NCI-H1436 treated with DMSO at 0.1 percent for 48 hours (cell line): ENCODE measurements at places on chromosomes 4 and X.

DNA sequence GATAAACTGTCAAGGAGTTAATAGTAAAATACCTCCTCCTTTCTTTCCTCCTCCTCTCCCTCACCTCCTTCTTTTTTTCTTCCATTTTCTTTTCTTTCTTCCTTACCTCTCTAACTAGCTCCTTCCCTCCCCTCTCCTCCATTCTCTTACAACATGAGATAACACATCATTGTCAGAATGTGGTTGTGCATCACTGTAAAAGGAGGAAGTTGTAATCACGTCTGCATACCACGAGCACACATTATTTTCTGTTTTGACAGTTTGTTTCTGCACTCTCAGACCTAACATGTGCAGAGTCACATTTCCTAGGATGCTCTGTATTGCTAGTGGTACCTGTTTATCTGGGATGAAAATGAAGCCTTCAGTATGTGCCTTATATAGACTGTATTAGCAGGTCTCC, 9.1 kb downstream of the SLIT2 start:
- no peak for DNase-seq

DNA sequence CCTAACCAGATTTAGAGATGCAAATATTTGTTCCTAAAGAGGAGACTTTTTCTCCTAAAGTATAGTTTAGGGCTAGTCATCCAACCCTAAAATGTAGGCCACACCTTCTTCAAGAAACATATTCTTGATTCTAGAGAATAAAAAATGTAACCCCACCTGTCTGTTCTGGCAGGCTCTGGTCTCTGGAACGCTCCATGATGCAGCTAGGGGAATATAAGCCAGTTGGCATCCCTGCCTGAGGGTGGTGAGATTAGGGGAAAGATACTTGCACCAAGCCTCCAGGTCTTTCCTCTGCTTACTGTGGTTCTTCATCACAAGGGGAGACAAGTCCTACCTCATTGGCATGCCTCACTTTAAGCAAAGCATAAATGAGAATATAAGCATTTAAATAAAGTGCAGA, 21.2 kb upstream of the TBC1D9 start:
- no peak for DNase-seq

DNA sequence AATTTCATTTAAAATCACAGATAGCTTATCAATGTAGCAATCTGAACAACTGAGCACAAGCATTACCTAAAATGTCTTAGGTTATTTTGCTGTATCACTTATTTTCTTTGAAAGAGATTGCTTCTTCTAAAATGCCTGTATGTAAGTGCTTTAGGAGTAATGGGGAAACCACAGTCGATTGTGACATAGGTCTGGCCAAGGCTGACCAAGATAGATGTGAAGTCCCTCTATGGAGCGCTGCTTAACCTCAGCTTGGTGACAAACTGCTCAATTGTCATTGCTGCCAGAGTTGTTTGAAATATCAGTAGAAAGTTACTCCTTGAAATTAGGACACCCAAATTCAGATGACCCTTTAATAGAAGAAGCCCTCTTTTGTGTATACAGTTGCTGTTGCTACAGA, 401.9 kb upstream of the NDST4 start:
- DNase-seq, result no peak

GRCh38 chr4:150722908-150723362, 141.0 kb downstream of the MAB21L2 start:
- no peak for DNase-seq

- peak; percentile 9 for DNase-seq
Observed at GRCh38 chrX:136322064-136322463, 21.3 kb downstream of the ADGRG4 start.

GRCh38 chrX:46381630-46382029, 163.6 kb downstream of the ZNF674 start:
- no peak for DNase-seq

DNA sequence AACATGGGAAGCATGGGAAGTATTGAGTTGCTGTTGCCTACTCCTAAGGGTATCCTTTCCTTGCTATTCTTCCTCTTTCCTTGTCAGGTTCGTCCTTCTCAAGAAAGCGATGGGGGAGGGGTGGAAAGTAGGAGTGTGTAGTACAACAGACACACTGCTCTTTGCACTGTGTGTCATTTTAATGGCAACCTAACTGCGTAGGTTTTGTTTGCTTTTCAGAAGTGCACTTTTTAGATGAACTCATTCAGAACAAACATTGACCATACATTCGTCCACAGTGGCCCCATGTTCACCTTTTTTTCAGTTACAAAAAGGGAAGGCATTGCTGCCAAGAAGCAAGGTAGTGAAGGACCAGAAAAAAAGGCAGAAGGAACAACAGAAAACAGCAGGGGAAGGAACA, 10.2 kb upstream of the YIPF6 start:
- DNase-seq, result no peak

- DNase-seq, result no peak
Observed at GRCh38 chr4:19735012-19735411, 516.7 kb upstream of the SLIT2 start.

DNA sequence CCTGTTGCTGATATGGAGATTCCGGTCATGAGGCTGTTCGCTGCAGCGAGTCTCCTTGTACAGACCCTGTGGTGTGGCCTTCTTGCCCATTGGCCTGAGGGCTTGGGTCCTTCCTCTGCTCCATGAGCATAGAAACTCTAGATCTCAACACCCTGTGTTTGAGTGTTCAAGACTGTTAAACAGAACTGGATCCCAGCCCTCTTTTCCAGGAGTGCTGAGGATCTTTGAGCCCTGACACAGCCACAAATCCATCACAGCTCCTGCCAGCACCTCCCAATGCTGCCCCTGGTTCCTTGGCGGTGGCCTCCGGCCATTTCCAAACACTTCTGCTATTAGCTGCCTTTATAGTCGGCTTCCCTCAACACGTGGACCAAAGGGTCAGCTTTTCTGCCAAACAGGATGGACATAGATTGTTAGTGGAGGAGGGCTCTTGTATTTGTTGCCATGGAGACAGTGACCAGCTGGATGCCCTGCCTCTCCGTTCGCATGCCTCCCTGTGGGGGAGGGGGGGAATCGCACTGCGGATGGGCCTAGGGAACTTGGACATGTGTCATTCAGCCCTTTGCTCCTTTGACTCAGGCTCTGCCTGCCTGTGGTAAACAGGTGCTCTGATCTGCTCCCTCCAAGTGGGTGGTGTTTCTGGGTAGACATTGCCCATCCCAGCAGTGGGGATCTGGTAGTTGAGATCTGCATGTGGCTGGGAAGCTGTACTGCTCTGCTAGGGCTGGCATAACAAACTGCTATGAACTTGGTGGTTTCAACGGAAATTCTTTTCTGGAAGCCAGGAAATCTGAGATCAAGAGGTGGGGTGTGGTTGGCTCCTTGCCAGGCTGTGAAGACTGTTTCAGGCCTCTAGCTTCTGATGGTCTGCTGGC, 6.9 kb upstream of the WDR1 start:
- no peak for DNase-seq

GRCh38 chrX:38880296-38880854, 79.1 kb downstream of the MID1IP1 start:
- no peak for DNase-seq

GRCh38 chr4:81485310-81485980, 13.7 kb upstream of the RASGEF1B start:
- DNase-seq, result no peak

DNA sequence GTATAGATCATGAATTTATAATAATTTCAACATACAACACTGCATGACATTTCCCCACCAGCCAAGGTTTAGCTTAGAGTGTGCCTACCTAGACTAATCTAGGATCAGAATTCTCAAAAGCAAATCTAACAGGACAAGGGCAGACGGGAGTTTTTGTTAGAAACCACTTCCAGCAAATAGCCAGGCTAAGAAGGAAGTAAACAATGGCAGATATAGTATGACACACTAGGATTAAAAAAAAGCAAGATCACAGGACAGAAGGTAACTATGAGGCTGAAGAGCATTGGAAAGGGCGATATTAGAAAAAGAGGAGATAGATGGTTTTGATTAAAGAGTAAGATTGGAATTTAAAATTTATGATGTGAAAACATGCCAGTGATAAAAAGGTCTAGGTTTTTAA, 124.8 kb downstream of the LRBA start:
- DNase-seq, result no peak

DNA sequence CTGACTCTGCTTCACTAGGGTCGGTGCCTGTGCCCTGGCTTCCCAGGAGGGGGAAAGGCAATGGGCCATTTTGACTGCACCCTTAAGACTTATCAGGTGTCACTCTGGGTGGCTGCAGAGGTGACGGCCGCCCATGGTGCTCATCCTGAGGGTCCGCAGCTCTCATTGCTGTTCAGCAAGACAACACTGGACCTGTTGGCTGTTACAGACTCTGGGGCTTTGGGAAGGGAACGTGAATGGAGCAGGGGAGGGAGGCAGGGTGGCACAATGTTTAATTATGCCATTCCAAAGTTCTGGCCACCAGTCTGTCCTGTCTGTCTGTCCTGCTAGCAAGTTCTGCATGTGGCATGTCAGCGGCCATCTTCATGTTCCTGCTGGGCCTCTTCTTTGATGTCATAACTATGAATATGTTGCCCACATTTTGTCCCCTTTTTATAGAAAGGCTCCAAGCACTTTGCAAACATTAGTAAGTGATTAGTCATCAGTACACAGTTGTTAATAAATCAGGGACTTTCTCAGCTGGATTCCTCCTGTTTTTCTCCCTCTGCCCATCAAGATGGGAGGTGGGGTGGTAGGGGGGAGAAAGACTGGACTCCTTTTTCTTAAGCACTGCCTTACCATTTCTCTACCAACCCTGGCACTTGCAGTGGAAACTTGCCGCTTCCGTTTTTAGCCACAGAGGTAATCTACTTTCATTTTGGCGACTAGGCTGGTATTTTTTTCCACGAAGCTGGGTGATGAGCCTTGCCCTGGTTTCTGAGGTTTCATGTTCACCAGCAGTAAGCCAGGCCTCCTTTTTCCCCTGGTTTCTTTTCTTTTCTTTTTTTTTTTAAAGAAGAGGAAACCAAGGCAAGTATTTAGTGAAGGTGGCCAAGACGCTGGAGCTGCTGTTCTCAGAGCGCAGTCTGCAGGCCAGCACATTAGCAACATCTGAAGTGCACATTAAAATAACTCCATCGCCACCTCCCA, 88.6 kb upstream of the TRIM2 start:
- DNase-seq, result no peak

DNA sequence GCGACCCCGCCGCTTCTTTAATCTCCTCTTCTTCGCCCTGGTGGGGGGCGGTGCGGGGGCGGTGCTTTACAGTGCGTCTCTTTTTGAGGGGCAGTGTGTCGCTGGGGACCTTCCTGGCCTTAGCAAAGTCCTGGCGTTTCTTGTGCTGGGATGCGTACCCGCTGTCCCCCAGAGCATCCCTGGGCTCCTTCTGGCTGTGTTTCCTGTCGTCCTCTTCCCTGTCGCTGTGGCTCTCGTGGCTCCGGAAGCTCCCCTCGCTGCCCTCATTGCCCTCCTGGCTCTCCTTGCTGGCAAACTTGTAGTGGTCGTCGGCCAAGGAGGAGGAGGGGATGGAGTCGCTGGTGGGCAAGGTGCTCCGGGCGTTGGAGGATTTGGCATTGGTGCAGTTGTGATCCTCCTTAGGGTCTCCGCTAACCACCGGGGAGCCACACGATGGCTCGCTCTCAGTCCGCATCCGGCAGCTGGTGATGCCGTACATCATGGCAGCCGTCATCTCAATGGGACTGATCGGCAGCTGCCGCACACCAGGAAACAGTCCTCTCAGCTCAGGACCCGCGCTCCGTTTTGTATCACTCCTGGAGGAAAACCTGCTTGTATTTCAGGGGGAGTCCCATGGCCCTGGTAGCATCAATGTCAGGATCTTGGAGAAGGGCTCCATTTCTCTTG, 30.4 kb upstream of the TMSB15A start:
- no peak for DNase-seq

DNA sequence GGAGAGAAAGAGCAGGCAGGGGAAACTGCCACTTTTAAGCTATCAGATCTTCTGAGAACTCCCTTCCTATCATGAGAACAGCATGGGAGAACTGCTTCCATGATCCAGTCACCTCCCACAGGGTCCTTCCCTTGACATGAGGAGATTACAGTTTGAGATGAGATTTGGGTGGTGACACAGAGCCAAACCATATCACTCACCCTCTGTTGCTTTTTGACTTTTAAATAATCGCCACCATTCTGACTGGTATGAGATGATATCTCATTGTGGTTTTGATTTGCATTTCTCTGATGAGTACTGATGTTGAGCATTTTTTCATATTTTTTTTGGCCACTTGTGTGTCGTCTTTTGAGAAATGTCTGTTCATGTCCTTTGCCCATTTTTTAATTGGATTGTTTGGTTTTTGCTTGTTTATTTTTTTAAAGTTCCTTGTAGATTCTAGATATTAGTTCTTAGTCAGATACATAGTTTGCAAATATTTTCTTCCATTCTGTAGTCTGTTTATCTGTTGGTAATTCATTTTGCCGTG, 6.5 kb upstream of the PAQR3 start:
- no peak for DNase-seq

DNA sequence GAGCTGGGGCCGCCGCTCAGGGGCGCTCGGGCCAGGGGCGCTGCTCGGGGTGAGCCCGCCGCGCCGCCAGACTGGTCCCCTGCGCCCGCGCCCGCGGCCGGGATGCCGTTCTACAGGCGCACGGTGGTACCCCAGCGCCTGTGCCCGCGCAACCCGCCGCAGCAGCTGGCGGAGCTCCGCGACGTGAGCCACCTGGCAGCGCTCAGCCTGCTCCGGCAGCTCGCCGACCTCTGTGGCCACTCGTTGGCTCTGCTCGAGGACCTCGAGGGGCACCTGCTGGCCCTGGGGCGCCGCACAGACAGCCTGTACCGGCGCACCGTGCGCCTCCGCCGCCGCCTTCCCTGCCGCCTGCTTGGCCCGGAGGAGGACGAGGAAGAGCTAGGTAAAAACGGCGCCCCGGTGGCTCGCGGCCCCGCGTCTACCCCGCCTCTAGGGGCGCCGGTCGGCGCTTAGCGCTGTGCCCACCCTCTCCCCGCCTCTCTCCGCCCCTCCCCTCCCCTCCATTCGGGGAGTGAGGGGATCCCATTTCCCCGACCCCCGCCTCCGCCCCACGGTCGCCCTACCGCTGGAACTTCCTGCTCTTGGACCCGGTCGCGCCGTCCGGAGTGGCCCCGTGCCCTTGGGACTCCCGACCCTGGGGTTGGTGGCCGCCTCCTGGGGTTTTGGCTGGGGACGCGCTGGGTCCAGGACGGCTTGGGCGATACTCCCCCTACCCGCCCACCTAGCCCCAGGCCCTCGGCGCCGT, 513 bp downstream of the NHSL2 start:
- no peak for DNase-seq
